ENCODE measurements at places on chromosomes 2 and 18. TPM values are rescaled to one million over a fixed set of nuclear protein-coding genes. Genes with fewer than 3 reads are reported as not detected.

GRCh38 chr2:84527137-84528129 is 11.1 kb downstream of the DNAH6 start:
- no peak for DNase-seq

DNA sequence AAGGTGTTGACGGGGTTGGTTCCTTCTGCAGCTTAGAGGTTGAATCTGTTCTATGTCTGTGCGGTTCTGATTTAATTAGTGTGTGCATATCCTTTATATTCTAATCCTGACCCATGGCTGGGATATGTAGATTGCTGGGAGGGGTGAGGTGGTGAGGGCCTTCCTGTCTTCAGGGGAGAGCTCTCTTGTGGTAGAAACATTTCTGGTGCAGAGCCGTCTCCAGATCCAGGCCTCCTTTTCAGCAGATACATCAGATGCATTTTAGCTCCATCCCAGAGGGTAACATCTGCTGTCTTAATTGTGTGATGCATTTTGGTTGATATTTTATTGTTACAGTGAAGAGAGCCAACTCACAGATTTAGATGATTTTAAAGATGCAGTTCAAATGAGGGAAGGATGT is 227.8 kb downstream of the AGAP1 start:
- DNase-seq = no peak

DNA sequence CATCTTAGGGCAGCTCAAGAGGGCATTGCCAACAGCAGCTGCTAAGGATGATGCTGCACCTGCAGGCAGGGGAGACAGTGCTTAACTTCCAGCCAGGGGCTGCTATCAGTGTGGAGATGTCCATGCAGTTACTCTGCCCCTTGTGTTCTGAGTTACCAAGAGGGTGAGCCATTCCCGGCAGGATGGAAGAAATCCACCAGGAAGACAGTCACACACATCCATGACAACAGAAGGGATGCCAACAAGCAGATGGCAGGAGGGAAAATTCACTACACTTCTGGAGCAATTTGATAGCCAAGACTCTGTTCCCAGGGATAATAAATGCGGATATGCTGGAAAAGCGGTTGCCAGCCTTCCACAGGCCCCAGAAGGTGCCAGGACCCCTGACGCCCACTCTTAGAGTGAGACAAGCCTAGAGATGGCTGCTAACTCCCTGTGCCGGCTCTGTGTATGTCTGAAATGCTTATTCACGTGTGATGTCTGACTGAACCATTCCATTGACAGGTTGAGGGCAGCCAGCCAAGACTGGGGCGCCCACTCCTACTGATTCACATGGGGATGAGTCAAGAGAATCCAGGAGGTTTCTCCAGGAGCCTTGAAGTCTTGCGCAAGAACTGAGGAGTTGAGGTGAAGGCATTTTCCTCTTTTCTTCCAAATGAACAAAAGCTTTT is 24.5 kb downstream of the LOXHD1 start:
- no peak for DNase-seq

SEPTIN10 gene
- total RNA-seq = 140 TPM

- no peak for DNase-seq
These were observed 207.1 kb upstream of the KYNU start for GRCh38 chr2:142670362-142670761.

GRCh38 chr2:21234001-21234400 is 110.2 kb downstream of the TDRD15 start:
- no peak for DNase-seq

DNA sequence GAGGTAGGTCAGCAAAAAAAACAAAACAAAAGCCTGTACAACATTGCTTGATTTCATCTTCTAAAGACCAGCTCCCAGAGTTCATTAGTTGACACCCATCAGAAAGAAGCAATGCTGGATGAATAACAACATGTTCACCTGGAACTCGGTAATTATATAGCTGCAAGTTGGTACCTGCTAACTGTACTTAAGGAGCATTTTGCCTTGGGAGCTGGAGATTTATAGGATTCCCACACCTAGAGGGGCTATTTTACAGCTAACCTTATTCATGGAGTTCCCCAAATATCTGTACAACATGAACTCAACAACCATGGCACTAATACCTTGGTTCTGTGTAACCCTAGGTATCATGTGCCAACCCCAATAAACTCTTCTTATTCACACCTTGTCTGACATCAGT is 281.1 kb upstream of the NCKAP5 start:
- no peak for DNase-seq

DNA sequence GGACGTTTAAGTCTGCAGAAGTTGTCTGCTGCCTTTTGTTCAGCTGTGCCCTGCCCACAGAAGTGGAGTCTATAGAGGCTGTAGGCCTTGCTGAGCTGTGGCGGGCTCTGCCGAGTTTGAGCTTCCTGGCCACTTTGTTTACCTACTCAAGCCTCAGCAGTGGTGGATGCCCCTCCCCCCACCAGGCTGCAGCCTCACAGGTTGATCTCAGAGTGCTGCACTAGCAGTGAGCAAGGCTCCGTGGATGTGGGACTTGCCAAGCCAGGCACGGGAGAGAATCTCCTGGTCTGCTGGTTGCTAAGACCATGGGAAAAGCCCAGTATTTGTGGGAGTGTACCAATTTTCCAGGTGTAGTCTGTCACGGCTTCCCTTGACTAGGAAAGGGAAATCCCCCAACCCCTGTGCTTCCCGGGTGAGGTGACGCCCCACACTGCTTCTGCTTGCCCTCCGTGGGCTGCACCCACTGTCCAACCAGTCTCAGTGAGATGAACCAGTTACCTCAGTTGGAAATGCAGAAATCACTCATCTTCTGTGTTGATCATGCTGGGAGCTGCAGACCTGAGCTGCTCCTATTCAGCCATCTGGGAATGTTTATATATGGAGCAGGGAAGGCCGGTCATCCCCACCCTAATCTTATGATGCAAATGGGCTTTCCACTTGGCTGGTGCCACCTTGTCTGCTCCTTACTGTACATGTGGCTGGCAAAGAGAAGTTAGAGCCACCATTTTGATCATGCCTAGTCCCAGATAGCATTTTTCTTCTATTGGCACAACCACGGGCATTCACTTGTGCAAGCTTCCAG is 156.9 kb upstream of the ITGA6 start:
- no peak for DNase-seq

SEMA4C gene
- 27.4 TPM for total RNA-seq

ZNF521 gene
- total RNA-seq = 58.3 TPM

DNA sequence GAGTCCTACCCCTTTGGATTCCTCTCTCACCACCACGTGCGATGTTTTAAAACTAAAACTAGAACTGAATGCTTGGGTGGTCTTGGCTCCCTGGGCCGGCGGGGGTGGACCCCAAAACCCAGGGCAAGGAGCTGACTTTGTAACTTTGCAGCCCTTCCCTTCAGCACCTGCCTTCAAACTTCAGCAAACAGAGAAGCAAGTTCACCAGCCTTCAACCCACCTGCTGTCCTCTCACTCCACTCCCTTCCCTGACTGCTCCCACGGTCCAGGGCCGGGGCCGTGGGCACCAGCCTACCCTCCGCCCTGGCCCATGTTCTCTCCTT is 54.5 kb downstream of the COL6A3 start:
- no peak for DNase-seq

- DNase-seq = no peak
These were observed 40.2 kb downstream of the EFR3B start for GRCh38 chr2:25082002-25082622.

DNA sequence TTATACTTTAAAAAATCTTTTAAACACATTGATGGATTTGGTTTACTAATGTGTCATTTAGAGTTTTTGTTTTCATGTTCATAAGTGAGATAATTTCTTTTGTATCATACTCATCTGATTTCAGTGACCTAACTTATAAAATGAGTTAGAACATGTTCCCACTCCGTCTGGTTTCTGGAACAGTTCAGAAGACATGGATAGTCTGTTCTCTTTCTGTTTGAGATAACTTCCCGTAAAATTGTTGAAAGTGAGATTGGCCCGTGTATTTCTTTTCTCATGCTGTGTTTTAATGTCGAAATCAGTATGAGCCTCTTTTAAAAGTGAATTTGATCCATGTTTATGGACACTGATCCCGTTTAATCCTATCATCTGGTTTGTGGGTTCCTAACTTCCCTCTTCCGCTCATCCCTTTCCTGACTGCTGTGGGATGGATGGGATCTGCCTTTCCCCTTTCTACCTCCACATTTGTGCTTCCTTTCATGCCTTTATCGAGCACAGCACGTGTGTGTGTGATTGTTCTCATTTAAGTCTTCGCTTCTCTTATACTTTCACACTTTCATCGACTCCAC is 78.9 kb downstream of the COPS8 start:
- no peak for DNase-seq

POTEE gene
- not detected for total RNA-seq

DNA sequence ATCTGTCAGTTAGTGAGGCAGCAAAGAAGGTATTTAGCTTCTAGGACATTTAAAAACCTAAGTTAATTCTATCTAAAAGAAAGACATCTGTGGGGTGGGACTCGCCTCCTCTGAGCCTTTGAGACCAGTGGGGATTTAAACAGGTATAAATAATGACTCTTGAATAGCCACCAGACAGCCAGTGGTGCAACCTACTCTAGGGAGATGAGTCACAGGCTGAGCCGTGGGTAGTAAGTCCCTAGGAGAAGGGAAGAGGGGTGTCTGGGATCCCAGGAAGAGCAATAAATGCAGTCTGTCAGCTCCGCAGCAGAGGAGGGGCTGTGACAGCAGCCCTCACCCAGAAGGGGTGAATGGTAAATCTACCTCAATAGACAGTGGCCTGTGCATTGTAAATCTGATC is 43.1 kb upstream of the GALNT3 start:
- DNase-seq = no peak

DNA sequence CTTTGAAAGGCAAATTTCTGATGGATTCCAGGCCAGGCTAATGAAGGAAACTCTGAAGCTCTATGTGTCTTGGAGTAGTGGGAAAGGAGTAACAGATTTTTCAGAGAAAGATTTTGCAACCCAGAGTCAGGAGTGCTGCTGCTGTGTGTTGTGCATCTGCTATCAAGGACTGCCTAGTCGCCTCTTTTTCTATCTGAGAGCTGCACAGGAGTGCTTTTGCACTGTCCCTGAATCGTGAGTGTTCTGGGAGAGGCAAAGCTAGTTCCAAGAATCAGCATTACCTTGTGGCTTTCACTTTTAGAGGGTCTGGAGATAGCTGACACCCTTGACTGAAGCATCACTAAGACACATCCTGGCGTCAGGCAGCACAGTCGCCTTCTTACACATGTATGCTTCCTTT is 336.4 kb downstream of the PARD3B start:
- no peak for DNase-seq

DNA sequence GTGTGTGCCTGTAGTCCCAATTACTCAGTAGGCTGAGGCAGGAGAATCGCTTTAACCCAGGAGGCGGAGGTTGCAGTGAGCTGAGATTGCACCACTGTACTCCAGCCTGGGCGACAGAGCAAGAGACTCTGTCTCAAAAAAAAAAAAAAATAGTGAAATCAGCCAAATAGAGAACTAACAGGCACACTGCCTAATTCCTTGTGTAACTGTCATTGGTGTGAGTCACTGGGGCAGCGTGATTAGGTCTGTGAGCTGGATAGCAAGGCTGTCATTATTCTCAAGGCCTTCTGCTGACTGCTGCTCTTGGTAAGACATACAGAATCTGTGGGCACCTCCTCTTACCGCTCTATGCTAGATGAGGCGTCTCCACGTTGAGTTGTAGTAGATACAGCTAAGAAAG is 270.3 kb downstream of the NEDD4L start:
- DNase-seq = no peak

UNC80 gene
- 2.6 TPM for total RNA-seq

GRCh38 chr2:64922482-64923384 is 66.5 kb upstream of the SLC1A4 start:
- DNase-seq = no peak

TGFA gene
- total RNA-seq = 4.1 TPM

RBM44 gene
- 2.4 TPM for total RNA-seq

DNA sequence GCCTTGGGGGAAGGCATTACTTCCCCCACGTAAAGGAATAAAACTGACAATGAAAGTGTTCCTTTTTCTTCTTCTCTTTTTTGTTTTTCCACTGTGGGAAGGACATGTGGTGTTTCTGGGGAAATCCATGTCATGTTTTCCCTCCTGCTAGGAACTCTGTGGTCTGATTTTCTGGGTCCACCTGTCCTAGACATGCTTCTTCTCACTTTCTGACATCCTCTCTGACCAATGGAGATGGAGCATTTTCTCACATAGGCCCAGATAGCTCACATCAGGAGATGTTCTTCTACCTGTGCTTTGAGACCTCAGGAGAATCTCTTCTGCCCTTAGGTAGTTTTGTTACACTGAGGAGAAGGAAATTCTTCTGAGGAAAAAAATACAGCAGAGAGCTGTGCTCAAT is 252.0 kb upstream of the SIX3 start:
- no peak for DNase-seq

GRCh38 chr2:239828192-239828972 is 196.8 kb downstream of the NDUFA10 start:
- no peak for DNase-seq

NT5C1B gene
- not detected for total RNA-seq

GRCh38 chr18:55314031-55314430 is 274.0 kb downstream of the TCF4 start:
- DNase-seq = no peak

DNA sequence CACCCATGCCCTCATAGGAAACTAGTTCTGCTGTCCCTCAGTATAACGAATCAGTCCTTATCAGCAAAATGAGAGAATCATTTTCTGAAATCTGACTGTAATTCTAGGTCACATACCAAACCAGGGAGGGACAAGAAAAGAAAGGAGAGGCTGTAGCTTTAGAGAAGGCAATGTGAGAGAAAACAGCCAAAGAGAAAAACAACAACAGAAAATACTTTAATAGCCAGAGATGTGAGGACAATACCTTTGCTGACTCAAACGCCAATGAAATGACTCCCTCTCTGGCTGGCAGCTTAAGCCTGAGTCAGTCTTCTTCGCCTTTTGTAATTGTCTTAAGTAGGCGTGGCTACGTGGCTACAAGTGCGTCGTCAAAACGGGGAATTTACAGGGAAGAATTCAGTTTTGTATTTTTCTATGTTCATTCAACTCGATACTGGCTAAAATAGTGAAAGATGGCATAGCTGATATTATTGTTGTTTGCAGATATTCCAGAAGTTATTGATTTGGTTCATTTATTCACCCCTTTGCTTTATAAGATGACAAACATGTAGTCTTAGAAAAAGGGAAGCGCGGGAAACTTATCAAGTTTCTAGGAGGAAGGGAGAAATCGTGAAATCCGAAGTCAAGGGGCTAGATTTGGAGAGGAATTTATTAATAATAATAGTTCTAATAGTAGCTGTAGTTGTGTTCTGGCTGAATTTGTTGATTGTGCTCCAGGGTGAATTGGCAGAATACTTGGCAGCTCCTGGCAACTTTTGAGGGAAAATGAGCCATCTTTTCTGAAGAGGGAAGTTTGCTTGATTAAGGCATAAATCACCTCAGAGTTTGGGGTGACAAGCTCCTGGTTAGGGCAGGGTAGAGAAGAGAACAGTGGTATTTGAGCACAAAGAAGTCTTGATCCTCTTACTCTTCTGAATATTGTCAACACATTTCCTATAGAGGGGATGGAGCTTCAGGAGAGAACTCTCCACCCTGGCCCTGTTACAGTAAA is at the start of gene IL1A:
IL1A (minus strand) TSS at position 295 of the 991 bp plus-strand sequence. CDS start 723 bp downstream, outside the sequence.
- DNase-seq = no peak

All from urinary bladder (tissue), 4 donors.